Breast epithelium (tissue), 4 donors: ENCODE measurements at places on chromosomes 7 and 10. TPM values are rescaled to one million over a fixed set of nuclear protein-coding genes. Genes with fewer than 3 reads are reported as not detected.

RBM33 gene
- total RNA-seq = 58.8 TPM

PLCE1 gene
- total RNA-seq = 14.1 TPM

GRID2IP gene
- 0.33 TPM for total RNA-seq

SLC29A4 gene
- 1.3 TPM for total RNA-seq

FRMPD2 gene
- 4.6 TPM for total RNA-seq

CUBN gene
- total RNA-seq = 5.7 TPM

INTS1 gene
- 27.5 TPM for total RNA-seq

FZD1 gene
- total RNA-seq = 36.1 TPM

SPAM1 gene
- not detected for total RNA-seq

DENND2A gene
- 7.6 TPM for total RNA-seq

SLIT1 gene
- under 0.01 TPM for total RNA-seq

CHST3 gene
- 25.6 TPM for total RNA-seq

PRTFDC1 gene
- 3.3 TPM for total RNA-seq

TRIL gene
- total RNA-seq = 8.2 TPM

FFAR4 gene
- 0.33 TPM for total RNA-seq

WIPF3 gene
- 0.16 TPM for total RNA-seq

CTNNA3 gene
- 1.1 TPM for total RNA-seq

HOXA9 gene
- total RNA-seq = 7.5 TPM

CDC14C gene
- total RNA-seq = not detected

CHAT gene
- not detected for total RNA-seq

COL13A1 gene
- 0.80 TPM for total RNA-seq

ZCWPW1 gene
- total RNA-seq = 3.9 TPM

OPALIN gene
- total RNA-seq = not detected

FRMD4A gene
- total RNA-seq = 27.5 TPM

PIK3AP1 gene
- 26.9 TPM for total RNA-seq

GRM3 gene
- total RNA-seq = not detected

BTBD16 gene
- 0.29 TPM for total RNA-seq

VSTM4 gene
- total RNA-seq = 8.5 TPM

GARIN1A gene
- total RNA-seq = 2.9 TPM

WEE2 gene
- not detected for total RNA-seq

TAS2R41 gene
- not detected for total RNA-seq

SEC61G gene
- 192 TPM for total RNA-seq

RNF133 gene
- 5.6 TPM for total RNA-seq

SPDYE16 gene
- total RNA-seq = not detected

LDB3 gene
- 0.98 TPM for total RNA-seq

TMEM229A gene
- not detected for total RNA-seq

PODXL gene
- 20.3 TPM for total RNA-seq

TMEM254 gene
- total RNA-seq = 13.3 TPM

CNTNAP2 gene
- 0.29 TPM for total RNA-seq
